ENCODE measurements at places on chromosomes 1 and 21.

- no peak for DNase-seq
Observed at GRCh38 chr1:22876359-22877111, 96.1 kb downstream of the LACTBL1 start.

DNA sequence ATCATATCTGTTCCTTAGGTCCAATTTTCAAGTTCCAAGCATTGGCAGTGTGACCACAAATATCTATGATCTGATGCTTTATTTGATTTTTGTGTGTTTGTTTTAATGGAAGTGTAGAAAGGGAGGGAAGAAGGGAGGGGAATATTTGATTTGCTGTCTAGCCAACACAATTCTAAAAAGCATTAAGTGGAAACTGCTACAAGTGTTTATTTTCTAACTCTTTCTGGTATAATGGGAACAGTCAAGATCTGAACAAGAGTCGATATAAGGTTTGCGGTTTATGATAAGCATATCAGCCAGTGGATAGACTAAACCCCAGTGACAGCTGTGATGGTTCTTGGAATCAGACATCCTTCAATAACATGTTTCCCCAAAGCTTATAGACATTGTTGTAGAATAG, 267.8 kb upstream of the SNX7 start:
- DNase-seq: no peak

DNA sequence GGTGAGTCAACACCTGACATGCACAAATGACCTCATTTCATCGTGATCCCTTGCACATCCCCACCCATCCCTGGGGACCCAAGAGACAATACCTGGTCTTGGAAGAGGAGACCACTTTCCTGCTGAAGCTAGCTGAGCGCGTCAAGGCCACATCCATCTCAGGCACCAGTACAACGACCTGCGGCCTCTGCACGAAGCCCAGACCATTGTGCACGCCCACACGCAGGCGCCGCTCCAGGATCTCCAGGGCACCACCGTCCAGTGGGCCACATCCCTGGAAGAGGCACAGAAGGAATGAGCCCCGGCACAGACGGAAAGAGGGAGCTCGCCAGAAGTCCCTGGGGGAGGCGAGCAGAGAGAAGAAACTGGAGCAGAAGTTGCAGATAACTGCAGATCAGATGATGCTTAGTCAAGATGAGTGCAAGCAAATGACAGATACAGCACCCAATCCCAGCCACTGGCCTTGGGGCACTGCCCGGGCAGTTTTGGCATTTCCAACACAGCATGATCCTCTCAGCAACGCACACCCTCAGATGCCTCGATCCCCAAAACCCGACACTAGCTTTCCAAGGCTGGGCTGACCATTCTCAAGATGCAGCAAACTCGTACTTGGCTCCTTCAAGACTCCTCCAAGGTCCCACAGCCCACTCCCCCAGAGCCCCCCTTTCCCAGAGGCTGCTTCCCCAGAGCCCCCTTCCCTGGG, 44.1 kb downstream of the NPHP4 start:
- no peak for DNase-seq

GRCh38 chr21:34073749-34074282, 438 bp downstream of the MRPS6 start:
- DNase-seq: peak; percentile 56

GRCh38 chr1:78607334-78607927, 12.8 kb upstream of the IFI44L start:
- no peak for DNase-seq

DNA sequence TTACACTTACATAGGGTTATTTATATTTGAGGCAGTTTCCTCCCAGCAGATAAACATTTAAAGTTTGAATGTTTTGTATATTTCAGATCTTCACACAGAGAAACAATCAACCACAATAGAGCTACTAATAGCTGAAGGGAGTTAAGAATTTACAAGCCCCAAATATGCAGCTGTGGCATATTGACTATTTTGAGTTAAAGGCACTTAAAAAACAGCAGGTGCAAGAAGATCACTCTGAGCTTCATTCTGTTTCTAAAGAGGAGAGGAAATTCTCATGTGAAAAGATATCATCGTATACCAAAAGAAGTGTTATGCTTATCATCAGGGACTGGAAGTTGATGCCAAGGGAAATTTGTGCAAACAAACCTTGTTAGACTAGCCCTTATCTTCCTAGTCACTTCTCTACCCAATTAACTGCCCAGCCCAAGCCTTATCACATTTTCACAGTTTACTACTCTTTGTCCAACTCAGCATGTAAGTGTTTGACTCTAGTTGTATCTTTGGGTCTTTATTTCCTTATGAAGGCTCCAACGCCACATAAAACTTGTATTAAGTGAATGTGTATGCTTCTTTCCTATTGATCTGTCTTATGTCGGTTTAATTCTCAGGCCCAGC, 66.3 kb upstream of the COG2 start:
- DNase-seq: no peak

DNA sequence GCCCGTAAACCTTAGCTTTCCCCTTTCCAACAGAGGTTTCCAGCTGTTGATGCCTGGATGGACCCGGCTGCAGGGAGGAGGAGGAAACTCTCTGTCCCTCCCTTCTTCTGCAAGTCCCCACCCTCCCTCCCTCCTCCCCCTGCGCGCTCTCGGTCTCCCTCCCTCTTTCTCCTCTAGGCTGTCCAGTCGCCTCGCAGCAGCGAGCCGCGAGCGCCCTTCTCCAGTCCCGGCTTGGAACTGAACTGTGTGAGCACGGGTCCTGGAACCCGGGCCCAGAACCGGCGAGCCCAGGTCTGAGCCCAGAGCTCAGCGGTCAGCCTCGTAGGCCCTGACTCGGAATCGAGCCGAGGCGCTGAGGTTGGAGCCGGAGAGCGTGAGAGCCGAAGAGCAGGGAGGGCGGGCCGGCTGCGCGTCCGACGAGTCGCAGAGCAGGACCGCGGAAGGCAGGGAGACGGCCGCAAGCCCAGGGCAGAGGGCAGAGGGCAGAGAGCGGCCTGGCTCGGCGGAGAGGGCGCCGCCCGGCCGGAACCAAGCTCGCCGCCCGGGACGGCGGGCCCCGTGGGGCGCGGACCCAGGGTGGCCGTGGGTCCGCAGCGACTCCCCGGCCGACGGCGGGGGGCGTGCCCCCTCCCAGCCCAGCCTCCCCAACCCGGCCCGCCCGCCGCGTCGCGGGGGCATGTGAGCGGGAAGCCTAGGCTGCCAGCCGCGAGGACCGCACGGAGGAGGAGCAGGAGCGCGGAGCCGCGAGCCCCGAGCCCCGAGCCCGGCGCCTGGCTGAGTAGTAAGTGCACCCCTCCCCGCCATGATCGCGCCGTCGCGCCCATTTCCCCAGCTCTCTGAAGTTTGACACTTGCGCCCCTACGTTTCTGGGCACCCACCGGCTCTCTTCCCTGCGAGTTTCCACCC, at the start of gene SOX13:
TSS of gene SOX13 (plus strand) at position 185 of the 906 bp plus-strand sequence. CDS start 39,801 bp downstream, outside the sequence.
- peak; percentile 38 for DNase-seq

DNA sequence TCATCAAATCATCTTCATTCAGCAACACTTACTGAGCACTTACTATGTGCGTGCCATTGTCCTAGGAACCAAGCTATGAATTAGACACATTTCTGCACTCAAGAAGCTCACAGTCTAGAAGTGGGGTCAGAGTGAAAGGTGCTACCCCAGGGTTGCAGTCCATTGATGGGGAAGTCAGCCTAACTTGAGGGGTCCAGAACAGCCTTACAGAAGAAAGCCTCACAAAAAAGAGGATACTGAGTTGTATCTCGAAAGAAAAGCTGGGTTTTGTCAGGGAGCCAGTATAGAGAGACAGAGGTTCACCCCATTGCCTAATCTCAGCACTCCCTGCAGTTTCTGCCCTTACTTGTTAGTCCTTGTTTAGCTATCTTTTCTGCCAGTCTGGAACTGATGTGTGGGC, 153.1 kb upstream of the JUN start:
- DNase-seq: no peak

DNA sequence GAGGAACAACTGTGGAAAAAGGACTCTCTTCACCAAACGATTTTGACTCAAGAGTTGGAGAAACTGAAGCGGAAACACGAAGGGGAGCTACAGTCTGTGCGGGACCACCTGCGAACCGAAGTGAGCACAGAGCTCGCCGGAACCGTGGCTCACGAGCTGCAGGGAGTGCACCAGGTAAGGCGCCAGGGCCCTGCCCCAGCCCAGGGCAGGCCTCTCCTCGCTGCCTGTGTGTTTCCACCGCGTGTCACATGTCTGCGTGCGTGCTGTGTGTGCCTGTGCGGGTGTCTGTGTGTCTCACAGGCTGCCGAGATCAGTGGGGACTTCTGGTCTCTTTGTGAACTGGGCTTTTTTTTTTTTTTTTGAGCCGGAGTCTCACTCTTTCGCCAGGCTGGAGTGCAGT, 43.0 kb downstream of the PCNT start:
- no peak for DNase-seq

GRCh38 chr1:233082778-233083550, 132.6 kb downstream of the NTPCR start:
- no peak for DNase-seq

DNA sequence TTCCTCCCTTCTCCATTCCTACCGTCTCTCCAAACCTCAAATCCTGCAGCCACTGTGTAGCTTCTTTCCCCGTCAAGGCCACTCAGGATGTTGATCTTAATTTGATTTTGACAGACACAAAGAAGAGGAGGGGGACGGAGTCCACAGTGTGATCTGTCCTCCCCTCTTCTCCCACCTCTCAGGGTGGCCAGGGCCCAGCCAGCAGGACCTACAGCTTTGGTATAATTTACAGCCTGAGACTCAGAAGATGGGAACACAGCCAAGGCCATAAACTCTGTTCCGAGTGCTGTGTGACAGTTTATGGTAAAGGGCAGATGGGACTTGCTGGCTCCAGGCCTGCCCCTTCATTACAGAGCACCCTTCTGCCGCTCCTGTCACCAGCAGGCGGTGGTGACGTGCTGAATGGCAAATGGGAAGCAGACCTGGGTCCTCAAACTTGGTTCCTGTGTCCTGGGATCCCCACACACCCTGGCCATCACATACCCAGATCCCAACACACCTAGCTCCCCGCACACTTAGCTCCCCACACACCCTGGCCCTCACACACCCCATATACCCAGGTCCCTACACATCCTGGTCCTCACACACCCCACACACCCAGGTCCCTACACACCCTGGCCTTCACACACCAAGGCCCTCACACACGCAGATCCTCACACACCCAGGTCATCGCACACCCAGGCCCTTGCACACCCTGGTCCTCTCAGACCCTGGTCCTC, 71.6 kb downstream of the CD2 start:
- no peak for DNase-seq

DNA sequence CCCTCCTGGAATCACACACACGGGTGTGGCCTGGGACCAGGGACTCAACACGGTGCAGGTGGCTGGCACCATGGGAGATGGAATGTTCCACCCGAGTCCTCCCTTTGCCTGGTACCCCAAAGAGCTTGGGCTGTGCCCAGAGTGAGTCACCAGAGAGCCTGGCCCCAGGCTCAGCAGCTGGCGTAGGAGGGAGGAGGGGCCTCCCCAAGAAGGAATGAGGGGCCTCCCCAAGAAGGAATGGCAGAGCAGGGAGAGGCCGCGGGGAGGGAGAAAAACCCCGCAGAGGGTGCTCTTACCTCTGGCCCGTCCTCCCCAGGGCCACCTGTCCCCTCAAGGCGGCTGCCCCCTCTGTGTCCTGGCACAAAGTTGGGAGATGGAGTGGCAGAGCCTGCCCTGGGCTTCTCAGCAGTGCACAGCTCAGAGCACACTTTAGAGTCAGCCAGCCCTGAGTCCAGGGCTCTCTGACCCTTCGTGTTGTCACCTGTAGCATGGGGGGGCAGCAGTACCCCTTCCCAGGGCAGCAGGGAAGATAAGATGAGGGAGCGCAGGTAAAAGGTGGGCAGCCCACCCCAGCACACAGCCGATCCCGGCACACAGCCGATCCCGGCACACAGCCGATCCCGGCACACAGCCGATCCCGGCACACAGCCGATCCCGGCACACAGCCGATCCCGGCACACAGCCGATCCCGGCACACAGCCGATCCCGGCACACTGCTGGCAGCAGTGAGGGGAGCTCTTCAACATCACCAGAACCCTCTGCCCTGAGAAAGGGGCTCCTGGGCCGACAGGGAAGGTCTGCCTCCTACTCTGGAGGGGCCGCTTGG, 20.2 kb upstream of the KCNAB2 start:
- DNase-seq: no peak

DNA sequence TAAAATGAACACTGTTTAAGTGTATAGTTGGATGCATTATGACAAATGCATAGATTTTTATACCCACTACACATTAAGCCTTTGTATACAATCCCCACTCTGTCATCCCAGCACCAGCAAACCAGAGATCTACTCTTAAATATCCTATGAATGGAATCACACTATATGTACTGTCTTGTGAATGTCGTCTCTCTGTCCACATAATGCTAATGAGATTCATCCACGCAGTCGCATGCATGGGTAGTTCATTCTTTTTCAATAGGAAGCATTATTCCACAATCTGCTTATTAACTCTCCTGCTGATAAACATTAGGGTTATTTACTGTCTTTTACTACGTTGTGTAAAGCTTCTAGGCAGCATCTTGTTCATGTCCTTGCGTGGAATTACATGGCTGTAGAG, 892.3 kb downstream of the LTN1 start:
- DNase-seq: no peak

DNA sequence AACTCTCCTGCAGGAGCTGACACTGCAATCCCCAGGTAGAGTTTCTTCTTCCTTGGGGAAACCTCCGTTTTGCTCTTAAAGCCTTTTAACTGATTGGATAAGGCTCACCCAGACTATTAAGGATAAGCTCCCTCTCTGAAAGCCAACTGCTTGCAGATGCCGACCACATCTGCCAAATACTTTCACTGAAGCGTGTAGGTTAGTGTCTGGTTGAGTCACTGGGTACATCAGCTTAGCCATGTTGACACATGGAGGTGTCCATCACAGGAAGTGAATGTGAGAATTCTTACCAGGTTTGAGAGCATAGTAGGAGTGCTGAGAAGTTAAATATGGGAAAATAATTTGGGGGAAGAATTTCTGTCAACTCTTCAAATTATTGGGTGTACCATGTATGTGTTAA, 202.0 kb downstream of the AJAP1 start:
- no peak for DNase-seq

DNA sequence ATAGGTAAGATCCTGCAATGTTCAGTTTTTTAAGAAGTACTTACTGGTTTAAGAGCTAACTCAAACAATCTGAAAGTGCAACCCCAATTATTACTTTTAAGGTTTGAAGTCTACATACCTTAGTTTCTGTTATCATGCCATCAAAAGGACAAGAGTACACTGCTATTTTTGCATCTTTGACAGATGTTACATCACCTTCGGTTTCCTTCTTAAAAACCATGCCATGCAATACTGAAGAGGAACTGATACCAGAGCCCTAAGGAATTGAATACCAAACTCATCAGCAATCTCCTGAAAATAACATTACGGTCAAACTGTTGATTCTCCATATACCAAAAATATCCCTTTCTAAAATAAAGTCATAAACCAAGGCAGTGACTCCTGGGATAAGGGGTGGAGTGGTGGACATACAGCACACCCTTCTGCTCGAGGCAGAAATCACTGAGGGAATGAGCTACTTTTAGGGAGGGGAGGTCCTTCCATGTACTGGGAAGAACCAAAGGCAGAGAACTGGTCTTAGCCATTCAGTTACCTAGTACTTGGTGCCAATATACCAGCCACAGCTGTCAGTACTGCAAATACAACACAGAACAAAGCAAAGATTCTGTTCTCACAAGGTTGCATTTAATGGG, 8.5 kb downstream of the CCT8 start:
- DNase-seq: no peak

All from CD4-positive, alpha-beta T cell treated with Interleukin-21 for 1 hour (primary cell).